ENCODE measurements at places on chromosomes 12 and 14.

DNA sequence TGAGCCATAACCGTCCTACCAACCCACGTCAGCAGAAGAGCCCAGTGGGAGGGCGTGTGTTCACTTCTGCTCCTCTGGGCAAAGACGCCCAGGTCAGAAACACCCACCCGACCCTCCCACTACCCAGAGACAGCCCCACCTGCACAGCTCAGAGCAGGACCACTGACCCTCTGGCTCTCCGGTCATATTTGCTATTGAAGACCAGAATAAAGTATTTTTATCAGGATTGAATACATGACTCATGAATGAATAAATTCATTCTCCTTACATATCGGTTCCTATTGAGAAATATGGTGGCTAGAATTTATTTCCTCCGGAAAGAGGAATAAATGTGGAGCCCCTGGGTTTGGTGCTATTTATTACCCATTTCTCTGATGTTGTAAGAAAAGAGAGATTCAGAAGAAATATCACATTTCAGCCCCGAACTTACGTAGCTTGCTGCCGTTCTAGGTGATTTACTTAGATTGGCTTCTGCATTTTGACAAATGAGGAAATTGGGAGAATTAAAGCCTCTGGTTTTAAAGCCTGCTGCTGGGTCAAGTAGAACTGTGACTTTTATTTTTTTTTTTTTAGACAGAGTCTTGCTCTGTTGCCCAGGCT is 36.4 kb upstream of the P2RX7 start:
- no peak for DNase-seq

DNA sequence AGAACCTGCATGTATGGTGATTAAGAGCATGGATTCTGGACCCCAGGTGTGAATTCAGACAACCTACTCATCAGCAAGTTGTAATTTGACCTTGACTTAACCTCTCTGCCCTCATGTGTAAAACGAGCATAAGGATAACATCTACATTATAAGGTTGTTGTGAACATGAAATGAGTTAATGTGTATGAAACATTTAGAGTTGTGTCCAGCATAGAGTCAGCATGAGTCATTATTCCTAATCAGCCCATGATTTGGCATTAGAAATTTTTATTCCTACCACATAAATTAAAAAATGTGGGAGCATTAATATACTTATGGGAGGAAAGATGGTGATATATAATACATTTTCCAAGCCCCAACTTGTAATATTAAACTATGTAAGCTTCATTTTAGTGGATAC is 95.9 kb upstream of the DDHD1 start:
- no peak for DNase-seq

DNA sequence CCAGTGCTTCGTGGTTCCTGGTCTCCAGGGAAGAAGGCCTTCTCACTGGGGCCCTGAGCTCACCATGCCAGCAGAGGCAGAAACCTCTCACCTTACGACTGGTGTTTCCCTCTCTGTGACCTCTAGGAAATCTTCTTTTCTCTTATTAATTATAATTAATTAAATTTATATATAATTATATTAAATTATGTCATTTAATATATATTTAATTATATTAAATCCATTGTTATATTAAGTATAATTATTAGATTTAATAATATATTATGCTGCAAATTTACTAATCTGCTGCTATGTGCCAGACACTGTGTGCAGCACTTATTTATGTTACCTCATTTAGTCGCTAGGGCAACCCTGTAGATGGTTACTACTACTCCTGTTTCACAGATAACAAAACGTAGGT is 70.3 kb upstream of the MBIP start:
- DNase-seq: no peak

DNA sequence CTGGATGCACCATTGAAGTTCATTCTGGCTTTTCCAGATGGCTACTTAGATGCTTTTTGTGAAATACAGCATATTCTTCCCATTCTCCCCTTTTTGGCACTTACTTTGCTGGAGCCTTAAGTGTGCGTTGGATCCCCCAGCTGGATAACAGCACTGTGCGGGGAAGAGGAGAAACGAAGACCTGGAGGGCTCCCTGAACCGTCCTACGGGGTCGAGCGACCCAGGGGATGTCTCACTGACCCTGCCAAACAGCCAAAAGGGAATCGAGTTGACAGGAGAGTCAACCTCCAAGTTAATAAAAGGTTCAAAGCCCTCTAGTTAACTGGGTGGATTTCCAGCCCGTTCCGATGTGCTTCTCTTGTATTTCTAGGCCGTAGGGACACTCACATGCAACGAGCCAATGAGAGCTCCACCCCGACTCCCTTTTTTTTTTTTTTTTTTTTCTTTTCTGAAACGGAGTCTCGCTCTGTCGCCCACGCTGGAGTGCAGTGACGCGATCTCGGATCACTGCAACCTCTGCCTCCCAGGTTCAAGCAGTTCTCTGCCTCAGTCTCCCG is 1.0 kb upstream of the CAMKK2 start:
- peak; percentile 53 for DNase-seq

DNA sequence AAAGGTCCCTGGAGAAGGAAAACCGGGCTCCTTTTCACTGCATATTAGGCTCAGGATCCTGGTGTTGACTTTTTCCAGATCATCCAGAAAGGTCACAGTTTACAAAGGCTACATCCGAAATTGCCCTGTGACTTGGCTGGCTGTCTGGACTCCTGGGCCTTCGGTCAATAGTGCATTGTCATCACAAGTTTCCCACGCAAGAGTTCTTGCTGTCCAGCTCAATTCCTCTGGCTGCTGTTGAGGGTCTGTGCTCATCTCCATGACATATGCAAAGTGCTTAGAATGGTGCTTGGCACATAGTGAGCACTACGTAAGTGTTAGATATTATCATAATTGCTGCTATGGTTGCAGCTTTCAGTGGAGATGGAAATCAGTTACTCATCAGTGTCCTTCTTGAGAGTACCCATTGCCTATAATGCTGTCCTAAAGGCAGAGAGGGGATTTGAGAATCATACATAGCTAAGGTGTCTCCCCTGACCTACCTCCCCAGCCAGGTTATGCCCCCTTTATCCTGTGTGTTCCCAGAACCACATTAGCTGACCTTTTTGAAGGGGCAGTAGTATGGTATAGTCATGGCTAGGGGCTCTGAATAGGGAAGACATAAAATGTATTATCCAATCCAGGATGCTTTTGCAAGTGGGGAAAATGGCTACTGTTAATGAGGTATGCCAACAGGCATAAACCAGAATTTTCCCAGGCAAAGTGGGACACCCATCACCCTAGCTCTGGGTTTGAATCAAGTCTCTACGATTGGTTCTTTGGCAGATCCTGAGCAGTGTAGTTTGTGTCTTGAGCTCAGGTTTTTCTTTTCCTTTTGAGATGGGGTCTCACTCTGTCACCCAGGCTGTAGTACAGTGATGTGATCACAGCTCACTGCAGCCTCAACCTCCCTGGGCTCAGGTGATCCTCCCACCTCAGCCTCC is 132.0 kb upstream of the CCND2 start:
- no peak for DNase-seq

- DNase-seq: no peak
Observed at GRCh38 chr12:103560604-103561101, 26.4 kb upstream of the STAB2 start.

DNA sequence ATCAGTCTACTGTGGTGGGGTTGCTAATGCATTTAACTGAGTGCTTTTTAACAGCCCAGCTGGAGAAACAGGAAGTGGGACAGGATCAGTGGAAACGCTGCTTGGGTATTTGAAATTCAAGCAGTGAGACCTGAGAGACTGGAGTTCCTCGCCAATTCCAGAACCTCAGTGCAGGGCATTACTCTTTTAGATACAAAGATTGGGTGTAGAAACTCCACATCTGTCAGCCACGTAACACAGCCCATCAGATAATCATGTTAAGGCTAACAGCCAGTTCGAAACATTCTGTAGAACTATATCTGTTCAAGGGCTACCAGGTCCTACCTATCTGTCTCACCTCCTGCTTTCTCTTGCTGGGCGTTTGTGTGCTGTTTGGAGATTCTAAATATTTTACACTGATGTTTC is 45.5 kb downstream of the RAD52 start:
- no peak for DNase-seq

Data from HuH-7 (cell line).